Activated CD4-positive, alpha-beta T cell treated with anti-CD3 and anti-CD28 coated beads, Interleukin-2, amount 50 U/mL, for 1 hour (primary cell): ENCODE measurements at places on chromosomes 1 and 21.

DNA sequence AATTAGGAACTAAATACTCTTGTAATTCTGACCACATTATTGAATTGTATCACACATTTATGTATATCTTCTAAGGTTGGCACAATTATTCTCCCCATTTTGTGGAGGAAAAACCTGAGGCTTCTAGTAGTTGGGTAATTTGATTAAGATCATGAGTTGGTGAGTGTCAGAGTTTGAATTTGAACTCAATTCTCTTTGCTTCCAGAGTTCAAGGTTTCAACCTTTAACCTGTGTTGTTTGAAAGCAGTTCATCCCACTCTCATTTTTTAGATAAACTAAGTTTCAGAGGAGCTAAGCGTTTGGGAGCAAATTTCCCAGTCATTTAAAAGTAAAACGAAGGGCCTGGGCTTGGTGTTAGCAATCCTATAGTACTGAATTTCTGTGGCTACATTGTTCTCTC is 293.4 kb downstream of the ADGRL2 start:
- DNase-seq: no peak

DNA sequence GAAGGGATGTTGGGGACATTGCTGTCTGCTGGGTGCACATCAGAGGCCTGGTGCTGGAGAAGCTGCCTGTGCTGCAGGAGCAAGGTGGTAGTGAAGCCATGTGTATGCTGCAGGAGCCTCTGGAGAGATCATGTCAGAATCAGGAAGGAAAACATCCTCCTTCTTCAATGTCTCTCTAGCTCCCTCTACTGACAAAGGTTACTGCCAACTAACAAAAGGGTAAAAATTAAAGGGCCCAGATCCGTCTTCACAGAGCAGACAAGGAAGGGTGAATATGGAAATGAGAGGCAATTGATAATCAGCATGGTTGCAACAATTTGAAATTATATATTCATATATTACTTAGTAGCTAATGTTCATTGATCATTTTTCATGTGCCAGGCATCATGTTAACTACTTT is 32.2 kb downstream of the FAM177B start:
- no peak for DNase-seq

- peak; percentile 44 for DNase-seq
These were observed 98.0 kb upstream of the DUSP10 start for GRCh38 chr1:221839782-221840395.

DNA sequence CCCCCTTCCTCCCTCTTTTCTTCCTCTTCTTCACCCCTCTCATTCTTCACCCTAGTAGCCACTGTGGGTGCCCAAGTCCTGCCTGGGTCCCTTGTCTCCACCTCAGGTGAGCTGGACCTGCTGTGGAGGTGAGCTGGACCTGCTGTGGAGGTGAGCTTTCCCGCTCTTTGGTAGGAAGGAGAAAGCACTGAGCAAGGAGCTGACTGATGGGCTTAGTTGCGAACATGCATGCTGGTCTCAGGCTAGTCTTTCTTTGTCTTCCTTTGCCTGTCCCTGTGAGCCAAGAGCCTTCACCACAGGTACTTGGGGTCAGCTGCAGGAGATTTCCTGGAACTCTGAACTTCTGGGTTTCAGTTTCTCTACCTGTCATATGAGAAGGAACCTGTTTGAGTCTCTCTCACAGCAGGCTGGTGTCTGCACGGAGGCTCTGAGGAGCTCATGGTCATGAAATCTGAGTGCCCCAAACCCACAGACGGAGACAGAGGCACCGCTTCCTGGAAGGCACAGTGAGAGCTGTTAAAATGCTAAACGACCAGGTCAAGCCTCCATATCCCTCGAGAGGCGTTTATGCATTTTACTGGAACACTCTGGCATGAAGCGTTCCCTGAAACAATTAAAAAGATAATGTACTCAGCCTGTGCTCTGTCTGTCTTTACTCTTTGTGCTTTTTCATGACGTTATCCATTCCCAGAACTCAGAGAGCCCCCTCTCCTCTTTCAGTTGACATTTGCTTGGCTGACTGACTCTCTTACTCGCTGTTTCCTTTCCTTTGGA is 69.5 kb downstream of the RHOU start:
- no peak for DNase-seq

DNA sequence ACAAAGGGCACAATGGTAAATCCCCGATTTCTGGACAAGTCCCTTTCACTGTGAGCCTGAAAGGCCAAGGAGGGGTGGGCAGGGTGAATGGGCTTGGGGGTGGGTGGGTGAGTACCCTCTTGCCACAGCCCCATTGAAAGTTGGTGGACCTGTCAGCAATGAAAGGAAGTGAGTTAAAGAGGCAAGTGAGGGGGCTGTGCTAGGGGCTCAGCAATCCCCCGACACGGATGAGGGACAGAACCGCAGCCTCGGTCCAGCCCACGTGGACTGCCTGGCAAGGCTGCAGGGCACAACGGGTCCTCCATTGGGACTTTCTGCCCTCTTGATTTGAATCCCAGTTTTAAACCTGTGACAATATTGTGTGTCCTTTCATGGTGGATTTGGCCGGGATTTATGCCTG is 255.3 kb downstream of the FOXD2 start:
- DNase-seq: no peak

DNA sequence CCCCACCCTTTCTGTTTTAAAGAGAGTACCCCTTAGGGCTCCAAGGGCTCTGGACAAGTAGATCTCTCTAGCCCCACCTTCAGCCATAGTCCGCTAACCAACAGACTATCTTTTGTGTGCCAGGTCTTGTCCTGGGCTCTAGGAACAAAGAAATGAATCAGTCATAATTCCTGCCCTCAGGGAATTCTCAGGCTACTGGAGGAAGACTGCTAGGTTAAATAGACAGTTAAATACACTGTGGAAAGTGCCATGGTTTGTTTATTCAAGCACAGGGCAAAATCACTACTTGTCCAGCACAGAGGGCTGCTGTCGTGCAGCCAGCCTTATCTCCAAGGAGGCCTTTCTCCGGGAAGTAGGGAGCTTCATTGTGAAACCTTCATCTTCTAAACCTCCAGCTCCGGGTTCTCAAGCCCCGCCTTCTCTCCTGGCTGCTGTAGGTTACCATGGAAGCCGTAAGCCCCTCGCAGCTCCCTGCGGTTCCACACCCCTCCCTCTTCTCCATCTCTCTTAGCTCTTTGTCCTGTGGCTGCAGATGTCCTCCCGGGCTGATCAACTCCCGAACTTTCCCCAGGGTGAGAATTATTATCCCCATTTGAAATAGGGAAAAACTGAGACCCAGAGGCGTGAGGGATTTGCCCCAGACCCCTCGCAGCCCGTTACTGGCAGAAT is 29.8 kb downstream of the SHISAL2A start:
- DNase-seq: no peak

GRCh38 chr1:241253471-241253870 is 103.5 kb downstream of the RGS7 start:
- DNase-seq: no peak

GRCh38 chr21:30839304-30839703 is 9.7 kb upstream of the KRTAP7-1 start:
- peak; percentile 9 for DNase-seq

DNA sequence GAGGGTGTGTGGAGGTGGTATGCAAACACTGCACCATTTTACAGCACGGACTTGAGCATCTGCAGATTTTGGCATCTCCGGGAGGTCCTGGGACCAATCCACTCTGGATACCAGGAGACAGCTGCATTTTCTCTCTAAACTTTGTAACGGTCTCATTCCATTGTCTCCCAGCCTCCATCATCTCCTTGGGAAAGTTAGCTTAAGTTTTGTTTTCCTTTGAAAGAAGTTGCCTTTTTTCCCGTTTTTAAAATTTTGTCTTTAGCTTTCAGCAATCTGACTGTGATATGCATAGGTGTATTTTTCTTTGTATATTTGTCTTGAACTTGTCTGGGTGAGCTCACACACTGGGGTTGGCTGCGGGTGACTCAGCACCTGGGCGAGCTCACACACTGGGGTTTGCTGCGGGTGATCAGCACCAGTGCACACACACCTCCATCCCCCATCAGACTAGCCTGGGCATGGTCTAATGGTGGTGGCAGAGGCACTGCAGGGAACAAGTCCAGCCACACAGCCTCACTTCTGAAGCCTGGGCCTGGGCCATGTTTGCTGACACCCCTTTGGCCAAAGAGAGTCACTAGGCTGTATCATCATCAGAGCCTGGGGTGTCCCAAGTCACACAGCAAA is 32.1 kb upstream of the COL18A1 start:
- DNase-seq: no peak

DNA sequence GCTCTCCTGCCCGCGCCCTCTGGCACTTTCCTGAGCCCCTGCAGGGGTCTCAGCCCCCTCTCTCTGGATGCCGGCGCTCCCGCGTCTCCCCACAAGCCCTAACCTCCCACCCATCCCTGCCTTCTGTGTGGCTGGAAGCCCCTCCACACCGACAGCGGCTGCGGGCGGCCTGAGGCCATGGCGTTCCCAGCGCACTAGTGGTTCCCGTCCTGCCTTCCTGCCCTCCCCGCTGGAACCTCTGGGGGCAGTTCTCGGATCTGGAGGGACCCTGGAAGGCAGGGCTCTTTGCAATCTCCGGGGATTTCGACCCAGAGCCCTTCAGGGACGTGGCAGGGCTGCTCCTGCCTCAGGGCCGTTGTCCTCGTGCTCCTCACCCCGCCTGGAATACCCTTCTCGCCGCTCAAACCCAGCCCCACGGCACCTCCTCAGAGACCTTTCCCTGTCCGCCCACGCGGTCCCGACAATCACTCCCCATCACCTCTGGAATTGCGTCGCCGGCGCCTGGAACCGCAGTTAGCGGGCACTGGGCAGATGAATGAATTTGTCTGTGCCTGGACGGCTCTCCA is 493 bp upstream of the ESPN start:
- DNase-seq: no peak

DNA sequence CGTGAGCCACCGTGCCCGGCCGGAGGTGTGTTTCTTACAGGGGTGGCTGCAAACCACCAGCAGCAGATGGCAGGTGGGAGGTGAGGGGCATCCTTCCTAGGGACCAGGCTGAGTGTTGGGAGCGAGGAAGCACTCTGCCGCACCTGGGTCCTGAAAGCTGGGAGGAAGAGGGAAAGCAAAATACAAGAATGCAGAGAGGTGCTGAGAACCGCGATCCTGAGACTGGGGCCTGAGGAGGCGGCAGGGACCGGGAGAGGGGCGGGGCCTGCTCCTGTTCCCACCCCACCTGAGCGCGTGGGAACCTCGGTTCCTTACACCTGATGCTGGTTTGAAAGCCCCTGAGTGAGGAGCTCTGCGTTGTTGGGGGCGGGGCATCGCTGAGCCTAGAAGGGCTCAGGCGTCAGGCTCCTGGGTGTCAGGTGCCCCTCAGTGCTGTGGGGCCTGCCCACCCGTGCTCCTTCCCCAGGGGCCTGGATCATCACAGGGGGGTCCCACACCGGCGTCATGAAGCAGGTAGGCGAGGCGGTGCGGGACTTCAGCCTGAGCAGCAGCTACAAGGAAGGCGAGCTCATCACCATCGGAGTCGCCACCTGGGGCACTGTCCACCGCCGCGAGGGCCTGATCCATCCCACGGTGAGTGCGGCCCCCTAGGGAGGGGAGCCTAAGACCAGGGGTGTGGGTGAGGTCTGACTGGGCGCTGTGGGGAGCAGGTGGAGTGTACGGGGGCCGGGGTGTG is 15.5 kb downstream of the TRPM2 start:
- no peak for DNase-seq

- DNase-seq: no peak
These were observed 260.9 kb downstream of the LTN1 start for GRCh38 chr21:28731700-28732321.

- DNase-seq: no peak
These were observed 107.2 kb downstream of the PRDM2 start for GRCh38 chr1:13807209-13807608.

DNA sequence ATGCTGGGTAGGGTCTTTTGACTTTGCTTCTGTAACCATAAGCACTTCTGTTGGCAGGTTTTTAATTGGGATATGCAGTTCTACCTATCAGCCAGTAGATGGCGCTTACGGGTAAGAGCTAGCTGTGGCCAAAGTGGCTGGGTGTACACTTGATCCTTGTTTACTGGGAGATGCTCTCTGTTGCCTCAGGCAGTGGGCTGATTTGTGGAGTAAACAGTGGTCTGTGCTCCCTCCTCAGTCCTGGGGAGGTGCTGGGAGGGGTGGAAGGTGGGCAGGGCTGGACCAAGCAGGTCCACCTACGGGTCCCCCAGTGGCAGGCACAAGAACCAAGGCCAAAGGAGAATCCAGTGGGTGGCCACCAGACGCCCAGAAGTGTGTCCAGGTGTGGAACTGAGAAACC is 43.4 kb downstream of the RALGPS2 start:
- DNase-seq: no peak

- no peak for DNase-seq
These were observed 8.6 kb downstream of the PAPPA2 start for GRCh38 chr1:176471338-176472121.

DNA sequence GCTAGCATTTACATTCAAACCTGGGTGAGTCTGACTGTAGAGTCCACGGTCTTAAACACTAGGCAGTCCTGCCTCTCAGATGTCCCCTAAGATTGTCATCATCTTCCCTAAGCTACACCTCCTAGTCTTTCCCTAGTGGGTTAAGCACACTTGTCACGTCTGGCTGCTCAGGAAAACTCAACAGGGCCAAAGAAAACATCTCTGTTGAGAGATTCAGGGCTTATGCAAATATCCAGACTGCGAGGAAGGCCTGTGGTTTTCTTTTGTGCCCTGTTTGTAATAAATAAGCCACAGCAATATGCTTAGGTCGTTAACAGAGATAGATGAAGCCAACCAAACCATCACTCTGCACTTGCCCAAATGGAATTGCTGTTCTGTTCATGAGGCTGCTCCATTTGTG is 472.6 kb upstream of the DEPDC1 start:
- DNase-seq: no peak

DNA sequence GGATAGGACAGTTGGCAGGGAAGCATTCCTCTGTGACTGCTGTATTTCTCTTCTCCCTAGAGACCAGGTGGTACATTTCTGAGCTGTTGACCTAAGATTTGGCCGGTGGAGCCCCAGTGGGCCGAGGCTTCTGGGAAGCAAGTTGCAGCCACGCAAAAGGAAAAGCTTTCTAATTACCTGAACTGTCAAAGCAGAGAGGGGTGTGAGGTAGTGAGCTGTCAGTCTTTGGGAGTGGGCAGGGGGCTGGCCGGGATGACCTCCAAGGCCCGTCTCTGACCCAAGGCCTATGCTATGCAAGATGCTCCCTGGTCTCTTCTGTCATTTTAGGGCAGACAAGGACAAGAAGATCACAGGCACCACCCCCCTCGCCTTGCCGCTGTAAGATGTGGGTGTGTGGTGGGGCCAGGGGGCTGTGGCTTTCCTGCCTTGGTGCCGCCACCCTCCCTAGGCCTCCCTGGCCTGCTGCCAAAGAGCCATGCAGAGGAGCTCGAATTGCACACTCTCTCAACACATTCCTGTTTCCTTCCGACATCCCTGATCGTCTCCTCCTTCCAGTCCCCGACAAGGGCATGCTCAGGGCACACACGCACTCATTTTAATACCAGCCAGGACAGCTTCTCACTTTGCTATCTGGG is 7.7 kb downstream of the PADI1 start:
- peak; percentile 67 for DNase-seq

DNA sequence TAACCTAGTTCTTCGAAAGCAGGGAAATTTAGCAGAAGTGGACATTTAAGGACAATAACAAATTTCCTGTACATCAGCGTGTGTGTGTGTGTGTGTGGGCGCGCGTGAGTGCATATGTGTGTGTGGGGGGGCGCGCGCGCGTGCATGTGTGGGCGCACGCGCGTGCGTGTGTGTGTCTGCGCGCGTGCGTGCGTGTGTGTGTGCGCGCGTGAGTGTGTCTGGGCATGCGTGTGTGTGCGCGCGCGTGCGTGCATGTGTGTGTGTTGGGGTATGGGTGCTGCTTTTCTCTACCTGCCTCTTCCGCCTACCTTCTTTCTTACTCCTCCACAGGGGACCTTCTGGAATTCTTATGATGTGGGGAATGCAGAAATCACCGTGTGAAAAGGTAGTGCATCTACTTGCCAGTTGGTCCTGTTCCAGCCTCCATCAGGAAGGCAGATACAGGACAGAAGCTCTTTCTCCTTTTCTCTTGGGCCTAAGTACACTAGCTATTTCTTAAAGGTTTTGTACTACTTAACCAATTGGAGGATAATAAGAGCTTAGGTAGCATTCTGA is 165.4 kb upstream of the KCNK2 start:
- DNase-seq: no peak
